Foreskin fibroblast (primary cell): ENCODE measurements at places on chromosomes 4 and X.

DNA sequence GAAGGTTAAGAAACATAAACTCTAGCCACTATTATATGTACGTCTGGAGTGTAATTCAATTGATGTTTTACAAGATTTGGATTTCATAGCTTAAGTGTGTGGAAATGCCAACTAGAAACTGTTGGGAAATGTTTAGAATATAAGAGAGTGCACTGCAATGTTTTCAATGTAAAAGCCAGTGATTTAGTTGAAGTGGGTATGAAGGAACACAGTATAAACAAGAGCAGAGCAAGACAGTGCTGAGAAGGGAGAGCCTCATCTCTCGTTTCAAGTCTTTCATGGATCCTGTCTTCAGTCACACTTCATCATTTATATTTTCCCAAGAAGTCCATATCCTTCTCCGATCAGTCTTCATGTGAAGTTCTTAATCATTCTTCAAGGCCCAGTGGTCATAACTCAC is 163.9 kb upstream of the ETNPPL start:
- DNase-seq, result no peak

GRCh38 chr4:102665527-102665926 is 95.2 kb downstream of the MANBA start:
- no peak for DNase-seq

DNA sequence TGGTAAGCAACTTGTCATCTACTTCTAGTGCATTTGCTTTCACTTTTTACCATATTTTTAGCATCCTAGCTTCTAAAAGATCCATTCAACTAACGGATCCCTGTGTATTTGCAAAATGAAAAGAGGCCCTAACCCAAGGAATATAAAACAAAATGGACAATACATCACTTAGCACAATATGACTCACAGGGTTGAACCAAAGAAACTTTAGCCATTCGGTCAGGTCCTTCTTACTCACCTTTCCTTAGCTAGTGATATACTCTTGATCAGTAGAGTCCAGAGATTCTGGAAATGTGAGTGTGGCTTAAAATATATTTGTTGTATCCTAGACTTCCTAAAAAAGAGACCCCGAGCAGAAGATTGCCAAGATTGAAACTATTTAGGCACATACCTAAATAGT is 19.5 kb downstream of the TMPRSS11E start:
- DNase-seq, result peak; percentile 17

GRCh38 chrX:136325377-136325776 is 24.6 kb downstream of the ADGRG4 start:
- DNase-seq, result no peak

DNA sequence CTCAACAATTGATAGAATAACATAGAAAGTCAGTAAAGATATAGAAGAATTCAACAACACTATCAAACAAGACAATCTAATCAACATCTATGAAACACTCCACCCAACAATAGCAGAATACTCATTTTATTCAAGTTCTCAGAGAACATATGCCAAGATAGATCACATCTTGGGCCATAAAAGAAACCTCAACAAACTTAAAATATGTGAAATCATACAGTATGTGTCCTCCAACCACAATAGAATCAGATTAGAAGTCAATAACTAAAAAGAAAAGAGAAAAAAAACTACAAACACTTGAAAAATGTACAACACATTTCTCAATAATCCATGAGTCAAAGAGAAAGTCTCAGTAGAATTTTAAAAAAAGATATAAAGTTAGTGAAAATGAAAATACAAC is 78.6 kb upstream of the LDB2 start:
- DNase-seq, result no peak

DNA sequence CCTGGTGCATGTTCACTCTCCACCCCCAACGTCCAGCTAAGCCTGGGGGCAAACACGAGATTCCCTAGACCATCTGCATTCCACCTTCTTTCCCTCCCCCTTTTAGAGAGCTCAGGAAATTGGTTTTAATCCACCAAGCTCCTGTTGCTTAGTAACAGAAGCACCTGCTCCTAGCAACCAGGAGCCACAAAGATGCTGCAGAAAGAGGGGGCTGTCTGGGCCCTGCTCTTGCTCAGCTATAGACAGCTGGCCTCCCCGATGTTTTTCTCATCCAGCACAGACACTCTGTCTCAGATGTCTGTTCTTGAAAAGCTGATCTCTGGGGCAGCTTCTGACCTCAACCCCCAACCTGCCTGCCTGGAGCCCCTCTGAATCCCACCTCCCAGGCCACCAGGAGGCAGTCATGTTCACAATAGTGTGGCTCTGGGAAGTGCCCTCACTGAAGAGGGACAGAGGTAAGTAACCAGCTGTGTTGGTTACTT is 71.5 kb downstream of the SLC16A2 start:
- peak; percentile 4 for DNase-seq

- no peak for DNase-seq
Measured at GRCh38 chrX:1427756-1428155, 25.0 kb downstream of the ASMTL start.

GRCh38 chrX:6738518-6739470 is 203.9 kb upstream of the VCX3A start:
- DNase-seq, result no peak

GRCh38 chr4:7144374-7145290 is 47.7 kb upstream of the SORCS2 start:
- peak; percentile 19 for DNase-seq

DNA sequence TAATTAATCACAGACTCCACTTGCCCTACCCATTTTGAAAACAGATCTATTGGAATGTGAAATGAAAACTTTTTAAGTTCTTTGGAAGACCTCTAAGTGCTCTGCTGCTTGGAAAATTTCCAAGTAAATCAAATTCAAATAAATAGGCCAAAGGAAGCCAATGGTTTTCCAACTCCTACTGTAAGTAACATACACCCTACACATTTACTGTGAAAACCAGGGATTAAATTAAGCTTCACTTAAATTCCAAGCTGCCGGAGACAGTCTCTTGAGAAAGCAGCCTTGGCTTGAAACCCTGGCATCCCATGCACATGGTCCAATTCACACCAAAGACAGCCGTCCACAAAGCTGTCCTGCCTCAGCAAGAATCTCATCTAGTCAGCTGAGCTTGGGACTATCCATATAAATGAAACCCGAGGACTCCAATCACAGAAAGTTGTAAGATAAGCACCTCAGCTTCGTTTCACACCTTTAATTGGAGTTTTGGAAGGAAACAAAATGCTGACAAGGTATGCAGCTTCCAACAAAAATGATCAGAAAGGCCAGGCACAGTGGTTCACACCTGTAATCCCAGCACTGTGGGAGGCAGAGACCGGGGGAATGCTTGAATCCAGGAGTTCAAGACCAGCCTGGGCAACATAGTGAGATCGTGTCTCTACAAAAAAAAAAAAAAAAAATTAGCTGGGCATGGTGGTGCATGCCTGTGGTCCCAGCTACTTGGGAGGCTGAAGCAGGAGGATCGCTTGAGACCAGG is 88.6 kb downstream of the APBB2 start:
- peak; percentile 61 for DNase-seq

DNA sequence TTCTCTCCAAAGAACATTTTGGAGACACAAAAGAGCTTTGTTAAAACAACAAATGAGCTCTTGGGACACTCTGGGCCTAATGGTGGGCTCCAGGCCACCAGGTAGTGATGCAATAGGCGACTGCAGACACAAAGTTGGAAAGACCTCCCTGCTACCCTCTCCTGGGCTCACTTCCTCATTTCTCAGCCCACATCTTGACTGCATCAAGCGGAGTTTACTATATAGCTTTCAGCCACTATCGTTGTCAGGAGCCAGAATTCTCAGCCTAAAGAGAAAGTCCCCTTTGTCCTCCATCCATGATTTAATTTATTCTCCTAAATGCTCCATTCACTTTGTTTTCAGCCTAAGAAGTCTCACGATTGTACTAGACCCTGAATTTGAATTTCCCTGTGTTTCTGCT is 114.9 kb downstream of the EFHC2 start:
- no peak for DNase-seq

GRCh38 chr4:126734465-126734864 is 898.3 kb upstream of the INTU start:
- no peak for DNase-seq

- no peak for DNase-seq
Measured at GRCh38 chrX:10990976-10991375, 120.2 kb upstream of the HCCS start.

- no peak for DNase-seq
Measured at GRCh38 chr4:153519687-153520086, 53.5 kb downstream of the TMEM131L start.

- peak; percentile 41 for DNase-seq
Measured at GRCh38 chr4:76488888-76489685, 54.1 kb downstream of the SHROOM3 start.

GRCh38 chrX:46838486-46838870 is 1.6 kb downstream of the RP2 start:
- peak; percentile 16 for DNase-seq

- no peak for DNase-seq
Measured at GRCh38 chrX:105167233-105167632, 53.3 kb downstream of the TEX13A start.

DNA sequence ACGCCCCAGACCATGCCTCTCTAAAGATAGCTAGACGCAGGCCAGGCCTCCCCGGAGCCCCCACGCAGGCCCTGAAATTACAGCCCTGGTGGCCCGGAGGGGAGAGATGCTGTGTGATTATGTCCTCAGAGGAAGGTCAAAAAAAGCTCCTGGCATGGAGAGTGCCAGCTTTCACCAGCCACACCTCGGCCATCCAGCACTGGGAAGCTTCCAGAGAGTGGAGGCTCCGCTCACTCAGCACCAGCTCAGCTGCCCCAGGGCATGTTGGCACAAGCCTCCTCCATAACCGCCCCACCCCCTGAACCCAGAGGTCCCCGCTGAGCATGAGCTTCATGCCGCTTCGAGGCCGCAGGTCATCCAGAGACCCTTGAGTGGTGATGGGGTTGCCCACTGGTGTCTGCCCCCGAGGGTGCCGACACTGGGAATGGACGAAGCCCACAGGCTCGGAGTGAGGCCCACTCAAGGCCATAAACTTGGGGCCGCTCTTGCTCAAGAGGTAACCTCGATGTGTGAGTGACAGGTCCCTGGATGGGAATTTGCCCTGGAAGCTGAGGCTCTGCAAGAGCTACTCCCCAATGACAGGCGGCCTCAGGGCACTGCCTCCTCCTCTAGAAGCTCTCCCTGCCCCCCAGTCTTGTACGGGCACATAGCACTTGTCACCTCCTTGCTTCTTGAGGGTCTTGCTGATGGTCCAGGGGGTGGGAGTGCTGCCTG is 4.4 kb upstream of the BGN start:
- no peak for DNase-seq

DNA sequence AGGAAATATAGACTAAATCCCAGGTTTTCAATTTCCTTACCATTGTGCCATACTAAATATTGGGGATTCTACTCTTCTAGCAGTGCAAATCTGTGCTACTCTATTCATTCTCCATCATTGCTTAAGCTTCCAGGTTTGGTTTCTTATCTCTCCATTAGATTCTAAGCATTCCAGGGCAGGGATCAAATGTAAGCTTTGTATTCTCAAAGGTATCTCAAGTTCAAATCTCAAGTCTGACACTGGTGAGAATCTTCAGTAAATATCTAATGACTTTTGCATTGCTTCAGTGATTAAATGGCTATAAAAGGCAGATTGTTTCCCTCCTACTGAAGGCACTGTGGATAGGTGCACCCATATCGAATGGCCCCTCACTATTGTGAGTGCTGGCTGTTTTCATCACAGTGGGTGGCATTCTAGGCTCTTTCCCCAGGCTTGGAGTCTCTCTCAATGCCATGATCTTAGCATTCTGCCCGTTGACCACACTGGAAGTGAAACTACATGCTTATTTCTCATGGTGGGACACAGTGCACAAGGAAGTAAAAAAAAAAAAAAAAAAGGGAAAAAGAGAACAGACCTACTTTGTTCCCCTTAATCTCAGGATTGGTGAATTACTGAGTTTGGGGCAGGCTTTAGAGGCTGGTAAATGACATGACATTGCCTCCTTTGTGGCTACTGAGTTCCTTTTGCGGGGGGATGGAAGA is 28.7 kb downstream of the FAM9C start:
- DNase-seq, result no peak

- no peak for DNase-seq
Measured at GRCh38 chr4:74635490-74636123, 158.7 kb downstream of the BTC start.
